ENCODE measurements at places on chromosomes 2 and 18.
A peak's percentile ranks its signal among the peaks of the same experiment; 100 is the strongest.

DNA sequence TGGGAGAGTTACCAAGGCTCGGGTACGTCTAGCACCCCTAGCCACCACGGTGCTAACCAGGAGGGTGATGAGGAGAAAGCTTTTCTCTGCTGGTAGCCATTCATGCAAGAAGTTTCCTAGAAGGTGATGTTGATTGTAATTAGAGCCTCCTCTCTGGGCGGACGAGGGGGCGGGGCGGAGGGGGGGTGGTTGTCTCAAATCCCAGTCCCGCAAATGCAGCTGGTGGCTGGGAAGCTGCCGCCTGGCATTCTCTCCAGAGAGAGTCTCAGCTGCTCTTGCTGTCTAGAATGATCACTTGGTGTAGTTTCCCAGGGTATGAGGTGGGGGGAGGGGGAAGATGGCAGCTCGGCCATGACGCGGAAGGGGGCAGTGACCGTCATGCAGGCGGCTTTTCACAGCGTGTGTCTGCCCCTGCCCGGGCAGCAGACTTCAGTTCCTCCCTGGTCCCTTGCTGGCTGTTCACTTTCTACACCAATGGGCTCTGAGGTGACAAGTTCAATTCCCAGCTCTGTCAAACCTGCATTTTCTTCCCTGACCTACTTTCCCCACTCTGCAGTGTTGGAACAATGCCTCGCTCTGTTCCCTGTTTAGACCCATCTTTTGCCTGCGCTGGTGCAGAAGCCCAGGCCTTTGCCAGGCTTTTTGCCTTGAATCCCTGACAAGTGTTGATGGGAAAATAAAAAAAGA is 61.5 kb upstream of the KLF7 start:
- DNase-seq, result no peak

GRCh38 chr2:115165529-115166109 is 723.2 kb downstream of the DPP10 start:
- DNase-seq, result no peak

DNA sequence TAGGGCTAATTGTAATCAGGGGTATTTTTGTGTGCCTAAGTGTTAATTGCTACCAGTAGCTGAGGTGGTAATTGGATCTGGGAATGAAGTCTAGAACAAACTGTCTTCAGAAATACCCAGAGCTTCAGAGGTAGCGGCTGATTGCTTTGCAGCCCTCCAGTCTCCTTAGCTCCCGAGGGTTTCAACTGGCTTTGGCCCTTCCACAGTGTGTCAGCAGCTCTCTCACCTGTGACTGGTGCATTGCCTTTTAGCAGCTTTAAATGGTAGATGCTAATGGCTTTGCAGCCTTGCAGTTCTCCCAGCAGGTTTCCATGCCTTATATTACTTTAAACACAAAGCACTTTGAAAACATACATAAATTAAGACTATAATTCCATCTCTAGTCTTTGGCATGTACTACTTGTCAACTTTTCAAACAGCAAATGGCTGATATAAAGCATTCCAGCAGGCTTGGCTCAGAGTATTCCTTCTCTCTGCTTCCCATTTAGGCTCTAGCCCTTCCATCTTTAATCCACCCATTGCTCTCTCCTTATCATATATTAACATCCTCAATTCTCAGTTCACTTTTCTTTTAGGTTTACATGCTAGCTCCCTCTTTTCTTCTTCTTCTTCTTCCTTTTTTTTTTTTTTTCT is 156.4 kb upstream of the GALNT13 start:
- no peak for DNase-seq

GRCh38 chr2:191171708-191172355 is 21.0 kb upstream of the STAT4 start:
- DNase-seq, result no peak

- no peak for DNase-seq
These were observed 777.6 kb upstream of the FANCL start for GRCh38 chr2:59018737-59019136.

DNA sequence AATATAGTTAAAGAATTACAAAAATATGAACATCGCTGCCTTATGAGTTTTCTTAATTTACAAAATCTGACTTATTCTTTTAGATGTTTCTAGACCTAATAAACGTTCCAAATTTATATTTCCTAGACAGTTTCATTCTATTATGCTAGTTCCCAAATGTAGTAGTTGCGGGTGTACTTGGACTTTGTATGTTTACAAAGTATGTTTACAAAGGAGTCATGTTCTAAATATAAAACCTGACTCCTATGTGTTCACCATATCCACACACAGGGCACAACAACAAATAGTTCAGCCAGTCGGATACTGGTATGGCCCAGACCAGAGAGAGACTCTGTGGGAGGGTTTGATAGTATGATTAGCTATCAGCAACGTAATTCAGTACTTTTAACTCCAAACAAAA is 230.7 kb downstream of the KCNH7 start:
- no peak for DNase-seq

- no peak for DNase-seq
These were observed 223.9 kb upstream of the CWC22 start for GRCh38 chr2:180231015-180231414.

- DNase-seq, result no peak
These were observed 35.0 kb downstream of the PSMD14 start for GRCh38 chr2:161343235-161343634.

DNA sequence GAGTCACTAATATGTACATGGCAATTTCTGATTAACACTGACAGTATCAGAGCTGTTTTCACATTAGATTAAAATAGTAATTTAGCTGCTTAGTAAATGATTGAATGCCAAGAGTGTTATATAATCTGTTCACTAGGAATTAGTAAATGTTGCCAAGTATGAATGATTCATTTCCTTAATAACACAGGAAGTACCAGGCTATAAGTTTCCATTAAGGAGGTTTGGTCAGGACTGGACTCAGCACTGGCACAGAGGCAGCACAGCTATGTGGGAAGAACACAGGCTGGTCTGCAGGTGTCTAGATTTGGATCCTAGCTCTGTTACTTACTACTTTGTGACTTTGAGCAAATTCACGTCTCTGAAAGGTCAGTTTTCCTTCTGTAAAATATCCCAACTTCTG is 97.2 kb downstream of the TDRD15 start:
- DNase-seq, result no peak

GRCh38 chr18:68121308-68121707 is 593.6 kb downstream of the TMX3 start:
- DNase-seq, result no peak

DNA sequence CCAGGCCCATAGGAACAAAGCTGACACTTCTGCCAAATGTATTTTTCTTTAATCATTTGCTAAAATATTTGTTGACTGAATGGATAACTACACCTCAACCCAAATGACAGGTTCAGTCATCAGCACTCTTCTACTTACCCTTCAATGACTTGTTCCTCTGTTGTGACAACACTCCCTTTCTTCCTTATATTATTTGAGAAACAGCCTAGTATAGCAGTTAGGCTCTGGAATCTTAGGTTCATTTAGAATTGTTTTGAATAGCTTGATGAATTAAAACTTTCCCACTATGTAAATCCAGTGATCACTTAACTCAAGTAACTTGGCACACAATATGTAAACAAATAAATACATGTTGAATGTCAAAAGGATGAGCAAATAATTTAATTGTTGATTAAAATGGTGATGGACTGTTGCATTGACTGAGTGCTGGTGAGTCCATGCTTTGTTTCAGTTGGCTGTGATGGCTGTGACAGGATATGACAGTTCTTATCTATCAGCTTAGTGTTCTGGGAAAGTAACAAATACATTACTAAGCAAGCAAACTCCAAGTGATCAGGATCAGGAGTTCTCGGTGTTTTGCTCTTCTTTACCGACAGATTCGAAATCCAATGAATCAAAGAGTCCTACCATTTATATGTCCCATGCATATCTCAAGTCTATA is 2.8 kb upstream of the MOGAT1 start:
- DNase-seq, result no peak

DNA sequence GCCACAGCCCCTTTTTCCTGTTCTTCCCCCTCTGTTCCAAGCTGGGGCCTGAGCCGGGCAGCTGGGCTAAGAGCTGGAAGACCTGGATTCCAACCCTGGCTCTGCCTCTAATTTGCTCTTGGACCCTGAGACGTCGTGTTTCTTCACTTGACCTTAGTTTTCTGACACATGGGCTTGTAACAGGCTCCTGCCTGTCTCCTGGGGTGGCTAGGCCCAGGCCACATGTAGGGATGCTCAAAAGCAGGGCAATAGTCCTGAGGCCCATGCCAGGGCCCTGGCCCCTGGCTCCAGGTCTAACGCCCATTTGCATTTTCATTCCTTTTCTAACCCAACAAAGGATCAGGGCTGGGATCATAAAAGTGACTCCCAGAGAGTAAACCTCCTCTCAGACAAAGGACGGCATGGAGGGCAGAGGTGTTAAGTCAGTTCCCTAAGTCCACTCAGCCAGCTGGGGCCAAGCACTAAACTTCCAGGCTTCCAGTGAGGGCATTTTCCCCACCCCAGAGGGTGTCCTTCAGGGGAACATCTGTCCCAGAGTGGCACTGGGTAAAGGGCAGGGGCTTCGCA is 16.6 kb upstream of the DNMT3A start:
- DNase-seq, result no peak

- no peak for DNase-seq
These were observed 105.4 kb downstream of the ACKR3 start for GRCh38 chr2:236675051-236675450.

DNA sequence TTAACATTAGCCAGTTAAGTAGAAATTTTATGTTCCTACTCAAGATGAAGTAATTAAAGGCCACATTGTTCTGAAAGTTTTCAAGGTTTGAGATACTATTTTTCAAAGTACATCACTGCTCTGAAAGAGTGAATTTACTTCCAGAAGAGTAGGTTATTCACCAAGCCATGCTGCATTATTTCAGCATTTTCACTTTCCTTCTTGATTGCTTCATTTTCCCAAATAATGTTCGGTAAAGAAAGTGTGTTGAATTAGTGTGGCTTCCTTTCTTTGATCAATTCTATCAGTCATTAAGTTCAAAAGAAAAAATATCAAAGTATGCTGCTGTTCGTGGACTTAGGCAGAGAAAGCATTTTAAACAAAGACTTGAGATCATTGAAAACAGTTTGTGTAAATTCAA is 310.3 kb downstream of the XIRP2 start:
- no peak for DNase-seq

- DNase-seq, result peak; percentile 44
These were observed 35.7 kb downstream of the NOL10 start for GRCh38 chr2:10654069-10654468.

DNA sequence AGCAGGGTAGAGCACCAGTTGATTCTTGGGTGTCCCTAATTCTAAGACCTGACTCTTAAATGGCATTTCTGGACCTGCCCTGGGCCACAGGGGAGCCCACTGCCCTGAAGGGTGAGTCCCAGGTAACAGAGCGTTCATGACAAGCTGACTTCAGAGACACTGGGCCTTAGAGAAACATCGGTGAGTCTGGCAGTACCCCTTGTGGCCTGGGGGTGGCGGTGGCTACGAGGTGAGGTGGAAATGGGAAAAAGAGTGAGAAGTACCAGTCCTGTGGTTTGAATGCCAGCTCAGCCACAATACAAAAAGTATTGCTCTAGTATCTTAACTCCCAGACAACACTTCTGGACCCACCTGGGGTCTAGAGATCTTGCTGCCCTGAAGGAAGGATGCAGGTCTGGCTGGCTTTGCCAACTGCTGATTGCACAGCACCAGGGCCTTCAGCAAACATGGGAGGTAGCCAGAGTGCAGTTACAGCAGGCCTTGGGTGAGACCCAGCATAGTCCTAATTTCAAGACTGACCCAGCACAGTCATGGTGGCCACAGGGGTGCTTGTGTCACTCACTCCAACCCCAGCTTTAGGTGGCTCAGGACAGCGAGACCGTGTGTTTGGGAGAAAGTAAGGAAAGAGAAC is 44.5 kb downstream of the USP34 start:
- peak; percentile 39 for DNase-seq
